Forelimb muscle (tissue), 1 donor: ENCODE measurements at places on chromosomes 1 and 21. TPM values are rescaled to one million over a fixed set of nuclear protein-coding genes. Genes with fewer than 3 reads are reported as not detected.

MRPS6 gene
- 33.6 TPM for polyA plus RNA-seq

THEM5 gene
- 0.56 TPM for polyA plus RNA-seq

SPRR3 gene
- polyA plus RNA-seq: not detected

DNA sequence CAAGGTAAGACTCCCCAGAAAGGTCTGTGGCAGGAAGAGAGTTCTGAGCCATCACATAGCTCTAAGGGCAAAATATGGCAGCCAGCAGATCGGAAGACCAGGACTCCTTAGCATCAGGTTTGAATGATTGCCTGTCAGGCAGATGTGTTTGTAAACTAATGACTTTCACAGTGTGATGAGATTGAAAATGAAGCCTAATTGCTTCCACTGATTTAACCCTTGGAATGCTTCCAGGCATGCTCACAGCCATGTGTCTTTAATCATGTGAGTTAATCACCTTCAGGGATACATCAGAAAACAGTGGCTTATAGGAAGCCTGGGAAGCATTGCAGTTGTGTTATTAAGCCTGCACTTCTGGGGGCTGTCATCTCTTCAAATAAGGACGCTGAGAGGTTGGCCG, 82.8 kb downstream of the LRRC53 start:
- no peak for DNase-seq

KCND3 gene
- 1.5 TPM for polyA plus RNA-seq

DNA sequence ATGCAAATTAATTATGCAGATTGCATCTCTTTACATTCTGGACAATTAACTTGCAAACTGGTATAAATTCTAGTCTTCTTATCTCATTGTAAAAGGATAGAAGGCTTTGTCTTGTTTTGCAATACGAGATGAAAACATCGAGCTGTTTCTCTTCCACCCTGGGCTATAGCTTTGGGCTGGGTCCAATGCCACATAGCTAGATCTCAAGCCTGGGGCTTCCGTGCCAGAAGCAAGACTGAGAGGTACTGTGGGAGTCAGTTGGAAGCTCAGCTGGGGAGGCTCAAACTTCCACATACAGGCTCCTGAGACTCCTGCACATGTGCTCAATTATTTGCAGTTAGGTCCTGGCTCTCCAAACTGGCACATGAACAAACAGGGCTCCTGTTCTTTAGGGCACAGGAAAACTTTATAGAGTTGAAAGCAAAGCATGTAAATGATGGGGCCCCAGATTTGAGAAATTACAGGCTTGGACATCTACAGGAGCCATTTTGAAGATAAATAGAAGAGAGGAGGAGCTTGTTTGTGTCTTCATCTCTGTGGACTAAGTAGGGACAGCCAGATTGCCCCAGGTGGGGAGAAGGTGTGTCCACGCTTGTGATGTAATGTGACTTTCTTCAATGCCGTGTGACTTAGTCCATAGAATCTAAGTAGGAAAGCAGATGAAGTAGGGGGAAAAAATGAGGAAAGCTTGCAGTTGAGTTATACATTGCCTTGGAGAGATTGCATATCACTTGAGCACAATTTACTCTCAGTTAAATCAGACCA, 65.9 kb upstream of the SIPA1L2 start:
- no peak for DNase-seq

GRCh38 chr1:246794828-246795671, 70.8 kb downstream of the SCCPDH start:
- no peak for DNase-seq

SYT14 gene
- 1.7 TPM for polyA plus RNA-seq

TAS1R1 gene
- 5.5 TPM for polyA plus RNA-seq

ELAPOR1 gene
- 0.40 TPM for polyA plus RNA-seq
